ENCODE measurements at places on chromosomes 12 and 14.

DNA sequence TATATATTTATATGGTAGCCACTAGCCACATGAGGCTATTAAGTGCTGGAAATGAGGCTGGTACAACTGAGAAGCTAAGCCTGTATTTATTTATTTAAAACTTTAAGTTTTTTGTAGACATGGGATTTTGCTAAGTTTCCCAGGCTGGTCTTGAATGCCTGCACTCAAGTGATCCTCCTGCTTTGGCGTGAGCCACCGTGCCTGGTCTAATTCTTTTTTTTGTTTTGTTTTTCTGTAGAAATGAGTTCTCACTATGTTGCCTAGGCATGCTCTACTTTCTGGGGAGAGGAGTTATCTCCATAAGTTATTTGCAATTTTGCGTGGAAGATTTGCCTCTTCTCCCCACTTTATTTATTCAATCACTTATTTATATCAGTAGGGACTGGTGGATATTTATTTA lies 4.8 kb upstream of the SNRNP35 start:
- DNase-seq, result no peak

GRCh38 chr12:74689929-74690328 lies 152.3 kb downstream of the ATXN7L3B start:
- DNase-seq, result no peak

DNA sequence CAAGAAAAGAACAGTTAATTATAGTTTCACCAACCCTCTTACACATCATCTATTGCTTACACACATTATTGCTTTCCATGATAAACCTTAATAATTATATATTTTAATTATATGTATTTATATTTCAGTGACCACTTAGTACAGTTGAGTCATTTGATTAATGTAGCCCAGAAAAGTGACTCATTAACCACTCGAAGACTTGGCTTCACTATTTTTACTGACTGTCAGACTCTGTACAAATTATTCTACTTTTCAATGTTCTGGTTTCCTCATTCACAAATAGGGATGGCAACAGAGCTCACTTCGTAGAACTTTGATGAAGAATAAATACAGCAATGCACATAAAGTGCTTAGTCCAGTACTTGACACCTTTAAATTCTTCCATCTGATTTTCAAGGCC lies 98.3 kb downstream of the CFAP54 start:
- DNase-seq, result no peak

DNA sequence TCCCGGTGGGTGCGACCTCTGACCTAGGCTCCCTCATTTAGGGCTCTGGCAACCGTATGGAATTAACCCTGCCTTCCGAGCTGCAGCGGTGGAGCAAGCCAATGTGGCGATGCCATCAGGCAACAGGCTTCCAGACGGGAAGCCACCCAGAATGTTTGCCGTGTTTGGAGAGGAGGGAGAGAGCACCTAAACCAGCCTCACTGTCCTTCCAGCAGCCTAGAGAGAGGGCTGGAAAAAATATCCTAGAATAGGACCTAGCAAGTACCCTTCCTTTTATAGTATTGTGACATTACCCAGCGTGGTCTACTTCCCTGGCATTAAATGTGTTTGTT lies 287 bp upstream of the SLC2A13 start:
- no peak for DNase-seq

DNA sequence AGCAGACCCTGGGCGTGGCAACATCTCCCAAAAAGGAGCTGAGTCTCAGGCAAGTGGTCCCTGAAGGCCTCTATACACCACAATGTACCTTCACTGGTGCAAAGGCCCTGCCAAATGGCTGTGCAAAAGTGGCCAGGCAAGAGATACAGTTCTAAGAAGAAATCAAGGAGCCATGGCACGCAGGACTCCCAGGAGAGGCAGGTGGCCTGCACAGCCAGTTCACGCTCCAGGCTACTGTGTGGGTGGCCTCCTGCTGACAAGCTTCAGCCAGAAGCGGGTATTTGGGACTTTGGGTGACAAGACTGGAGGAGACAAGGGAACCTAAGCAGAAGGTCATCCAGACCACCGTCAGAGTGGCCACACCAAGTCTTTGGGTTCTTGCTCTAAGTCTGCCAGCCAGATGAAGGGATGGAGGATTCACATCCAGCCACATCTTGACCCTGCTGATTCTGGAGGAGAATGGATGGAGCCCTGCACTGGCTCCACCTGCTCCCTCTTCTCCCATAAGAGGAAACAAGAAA lies 20.5 kb upstream of the ZFP36L1 start:
- no peak for DNase-seq

DNA sequence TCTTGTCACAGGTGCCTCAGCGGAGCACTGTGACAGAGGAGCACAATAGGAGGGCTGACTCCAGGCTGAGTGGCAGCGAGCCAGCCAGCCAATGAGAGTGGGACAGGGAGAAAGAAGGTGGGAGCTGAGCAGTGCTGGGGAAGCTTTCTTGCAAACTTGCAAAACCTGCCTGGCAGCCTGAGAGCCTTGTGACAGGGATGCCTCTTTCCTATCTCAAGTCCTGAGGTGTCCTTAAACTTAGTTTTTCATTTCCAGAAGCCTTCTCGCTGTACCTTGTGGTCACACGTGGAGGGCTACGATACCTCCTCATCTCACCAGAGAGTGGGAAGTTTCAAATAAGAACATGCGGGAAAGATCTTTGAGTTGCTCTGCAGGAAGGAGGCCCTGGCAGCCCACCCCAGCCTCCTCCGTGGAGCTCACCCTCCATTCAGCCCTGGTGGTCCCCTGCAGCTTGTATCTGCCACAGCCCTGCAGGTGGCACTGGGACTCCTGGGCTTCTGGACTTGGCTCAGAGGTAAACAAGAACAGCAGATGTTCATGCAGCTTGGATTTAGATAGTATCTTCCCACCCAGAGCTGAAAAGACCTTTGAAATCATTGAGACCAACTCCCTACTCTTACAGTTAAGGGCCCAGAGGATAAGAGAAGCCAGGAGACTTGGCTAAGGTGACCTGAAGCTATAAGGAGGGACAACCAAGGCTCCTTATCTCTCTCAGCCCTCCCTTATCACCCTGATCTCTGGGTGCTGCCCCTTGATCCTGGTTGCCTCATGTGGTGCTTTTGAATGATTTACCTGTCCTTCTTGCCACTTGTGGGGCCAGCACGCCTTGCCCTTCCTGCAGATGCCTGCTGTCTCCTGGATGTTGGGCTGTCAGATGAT lies 153.5 kb upstream of the MAX start:
- DNase-seq, result no peak

DNA sequence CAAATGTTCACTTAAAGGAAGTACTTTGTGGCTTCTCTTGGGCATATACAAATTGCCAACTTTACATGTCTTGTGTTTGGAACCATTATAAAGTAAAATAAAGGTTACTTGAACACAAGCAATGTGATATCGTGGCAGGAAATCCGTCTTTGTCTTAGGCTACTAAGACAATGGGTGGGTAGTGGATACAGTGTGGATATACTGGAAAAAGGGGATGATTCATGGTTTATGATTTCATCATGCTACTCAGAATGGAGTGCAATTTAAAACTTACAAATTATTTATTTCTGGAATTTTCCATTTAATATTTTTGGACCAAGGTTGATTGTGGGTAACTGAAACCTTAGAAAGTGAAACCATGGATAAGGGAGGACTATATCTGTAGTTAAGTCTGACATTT lies 48.4 kb downstream of the MYRFL start:
- no peak for DNase-seq

GRCh38 chr12:50087995-50088394 lies 2.9 kb downstream of the SMARCD1 start:
- no peak for DNase-seq

GRCh38 chr12:54650409-54650808 lies 2.2 kb upstream of the DCD start:
- DNase-seq, result no peak

- no peak for DNase-seq
These were observed 192.4 kb downstream of the PELI2 start for GRCh38 chr14:56310643-56311042.

- DNase-seq, result no peak
These were observed 21.5 kb upstream of the KIF26A start for GRCh38 chr14:104116756-104117340.

DNA sequence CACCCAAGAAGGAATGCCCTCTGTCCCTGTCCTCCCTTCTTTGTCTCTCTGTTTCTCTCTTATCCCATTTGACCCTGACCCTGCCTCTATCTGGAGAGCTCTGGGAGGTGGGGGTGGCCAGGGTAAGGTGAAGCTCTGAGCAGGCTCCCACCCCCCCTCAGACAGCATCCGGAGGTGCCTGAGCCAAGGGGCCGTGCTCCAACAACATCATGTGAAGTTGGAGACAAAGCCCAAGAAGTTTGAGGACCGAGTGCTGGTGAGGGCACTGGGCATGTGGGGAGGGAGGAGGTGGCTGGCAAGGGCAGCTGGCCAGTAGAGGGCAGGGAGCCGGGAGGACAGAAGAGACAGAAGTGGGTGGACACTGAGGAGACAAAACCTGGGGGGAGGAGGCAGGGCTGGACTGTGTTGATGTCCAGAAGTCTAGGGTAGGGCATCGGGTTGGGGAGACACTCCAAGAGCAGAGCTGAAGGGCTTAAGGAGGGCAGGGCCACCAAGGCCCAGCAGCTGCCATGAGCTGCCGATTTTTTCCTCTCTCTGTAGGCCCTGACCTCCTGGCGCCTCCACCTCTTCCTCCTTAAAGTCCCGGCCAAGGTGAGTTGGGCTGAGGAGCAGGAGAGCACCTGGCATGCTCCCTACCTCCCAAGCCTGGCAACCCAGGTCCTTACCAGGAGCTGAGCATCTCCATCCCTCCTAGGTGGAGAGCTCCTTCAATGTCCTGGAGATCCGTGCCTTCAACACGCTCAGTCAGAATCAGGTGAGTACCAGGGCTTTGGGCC lies 1.9 kb downstream of the CARMIL3 start:
- DNase-seq, result no peak

GRCh38 chr14:56580221-56580711 lies 668 bp downstream of the TMEM260 start:
- no peak for DNase-seq

GRCh38 chr14:52046376-52046917 lies 22.4 kb downstream of the NID2 start:
- DNase-seq, result no peak

DNA sequence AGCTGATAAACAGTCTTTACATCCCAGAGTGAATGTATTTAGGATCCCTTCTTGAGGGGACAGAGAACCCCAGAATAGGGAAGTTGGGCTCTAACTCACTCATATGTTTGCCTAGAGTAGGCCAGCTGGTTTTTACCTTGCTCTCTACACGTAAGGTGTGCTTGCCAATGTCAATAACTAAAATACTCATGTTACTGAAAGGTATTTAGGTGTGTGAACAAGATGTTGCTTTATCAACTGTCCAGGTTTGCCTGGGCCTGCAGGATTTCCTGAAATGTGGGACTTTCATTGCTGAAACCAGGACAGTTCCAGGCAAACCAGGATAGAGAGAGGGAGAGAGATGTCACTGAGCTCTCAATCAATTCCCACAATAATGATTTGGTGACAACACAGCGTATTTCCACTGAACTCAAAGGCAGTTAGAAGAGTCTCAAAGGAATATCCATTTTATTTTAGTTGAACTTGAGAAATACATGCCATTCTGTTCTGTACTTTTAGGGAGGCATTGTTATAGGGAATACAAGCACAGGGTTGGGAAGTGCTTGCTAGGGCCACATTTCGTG lies 171.7 kb downstream of the NRXN3 start:
- DNase-seq, result no peak

DNA sequence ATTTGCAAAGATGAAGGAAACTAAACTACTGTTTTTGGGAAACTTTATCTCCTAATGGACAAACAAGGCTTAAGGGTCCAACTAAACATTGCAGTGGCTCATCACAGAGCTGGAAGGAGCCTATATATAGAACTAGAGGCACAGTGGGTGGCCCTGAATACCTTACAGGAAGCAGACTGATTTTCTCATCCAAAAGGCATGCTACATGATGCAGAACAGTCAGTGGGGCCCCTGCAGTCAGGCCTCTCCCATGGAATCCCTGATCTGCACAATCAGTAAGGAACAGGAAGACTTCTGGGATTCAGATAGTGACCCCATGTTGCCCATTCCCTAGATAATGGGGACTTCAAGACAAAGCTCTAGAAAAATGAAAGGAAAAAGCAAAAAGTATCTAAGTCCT lies 1.9 kb upstream of the LLPH start:
- no peak for DNase-seq

DNA sequence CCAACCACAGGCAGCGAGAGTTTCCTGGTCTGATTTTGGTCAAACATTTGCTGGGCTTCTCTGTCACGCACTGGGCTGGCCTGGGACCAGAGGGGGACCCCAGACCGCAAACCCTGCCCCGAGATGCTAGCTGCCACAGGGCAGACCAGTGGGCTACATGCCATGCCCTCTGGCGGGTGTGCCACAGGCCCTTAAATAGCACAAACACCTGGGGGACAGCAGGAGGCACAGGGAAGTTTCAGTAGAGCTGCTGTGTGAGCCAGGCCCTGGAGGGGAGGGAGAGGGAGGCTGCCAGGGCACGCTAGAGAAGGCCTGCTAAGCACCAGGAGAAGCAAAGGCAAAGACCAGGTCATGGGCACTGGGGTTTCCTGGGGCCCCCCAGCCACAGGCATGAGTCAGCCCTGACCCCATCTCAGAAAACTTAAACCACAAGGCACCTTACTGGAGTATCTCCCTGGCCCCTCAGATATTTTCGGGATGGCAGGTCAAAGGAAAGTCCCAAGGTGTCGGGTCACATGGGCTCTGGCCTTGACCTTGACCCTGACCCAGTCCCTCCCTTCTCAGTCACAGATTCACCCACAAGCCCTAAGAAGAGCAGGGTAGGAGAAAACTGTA lies 29.2 kb downstream of the ITPK1 start:
- DNase-seq, result no peak

- DNase-seq, result no peak
These were observed 47.1 kb downstream of the MLXIP start for GRCh38 chr12:122125452-122126341.

- no peak for DNase-seq
These were observed 32.9 kb downstream of the ASCL1 start for GRCh38 chr12:102990419-102990818.

- no peak for DNase-seq
These were observed 8.2 kb downstream of the BCL11B start for GRCh38 chr14:99263564-99264330.

- DNase-seq, result no peak
These were observed 430.5 kb downstream of the DPF3 start for GRCh38 chr14:72463291-72463866.

- DNase-seq, result no peak
These were observed 104.8 kb downstream of the DUSP6 start for GRCh38 chr12:89247541-89247942.

- DNase-seq, result no peak
These were observed 17.4 kb downstream of the P2RX4 start for GRCh38 chr12:121227294-121227693.

- DNase-seq, result no peak
These were observed 78.4 kb upstream of the RAP1B start for GRCh38 chr12:68532204-68532886.

Data from activated T-cell treated with anti-CD3 and anti-CD28 coated beads, Interleukin-2, amount 50 U/mL, for 1 hour (primary cell).